Activated effector memory CD4-positive, alpha-beta T cell treated with anti-CD3 and anti-CD28 coated beads, Interleukin-2, amount 50 U/mL, for 16 hours (primary cell): ENCODE measurements at places on chromosomes 5 and 9.

DNA sequence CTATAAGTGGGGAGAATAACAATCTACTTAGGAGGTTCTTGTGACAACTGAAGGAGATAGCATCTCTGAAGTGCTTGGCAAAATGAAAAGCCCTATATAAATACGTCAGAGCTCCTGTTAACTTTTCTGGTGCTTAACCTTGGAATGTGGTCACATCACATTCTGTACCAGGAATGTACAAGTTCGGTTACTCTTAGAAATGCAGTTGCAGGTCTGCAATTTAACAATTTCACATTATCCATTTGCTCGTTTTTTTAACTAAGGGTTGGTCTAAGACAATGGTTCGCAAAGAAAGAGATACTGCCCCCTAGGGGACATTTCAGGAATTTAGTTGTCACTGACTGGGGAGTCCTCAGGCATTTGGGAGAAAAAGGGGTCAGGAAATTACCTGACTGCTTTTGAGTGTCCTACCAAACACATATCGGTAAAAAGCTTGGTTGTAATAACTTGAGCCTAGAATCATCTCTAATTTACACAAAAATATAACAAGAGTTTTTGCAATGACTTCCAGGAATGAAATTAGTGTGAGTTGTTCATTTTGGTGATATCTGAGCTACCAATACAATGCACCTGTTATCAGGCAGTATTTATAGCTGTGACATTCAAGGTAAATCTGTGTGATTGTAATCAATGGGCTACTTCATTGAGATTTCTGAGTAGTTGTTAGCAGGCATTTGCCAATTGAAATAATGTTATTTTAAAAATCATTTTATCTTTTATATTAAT lies 5.4 kb upstream of the HBEGF start:
- no peak for DNase-seq

GRCh38 chr9:12773562-12773961 lies 1.3 kb upstream of the LURAP1L start:
- no peak for DNase-seq

- peak; percentile 61 for DNase-seq
Measured at GRCh38 chr5:171311322-171312077, 2.5 kb downstream of the TLX3 start.

DNA sequence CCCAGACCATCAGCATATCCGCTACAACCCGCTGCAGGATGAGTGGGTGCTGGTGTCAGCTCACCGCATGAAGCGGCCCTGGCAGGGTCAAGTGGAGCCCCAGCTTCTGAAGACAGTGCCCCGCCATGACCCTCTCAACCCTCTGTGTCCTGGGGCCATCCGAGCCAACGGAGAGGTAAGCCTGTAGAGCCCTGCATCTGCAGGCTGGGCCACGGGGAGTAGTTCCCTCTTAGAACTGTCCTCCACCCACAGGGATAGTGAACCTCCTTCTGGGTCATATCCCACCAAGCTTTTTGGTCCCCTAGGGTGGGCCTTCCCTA lies 569 bp downstream of the GALT start:
- DNase-seq: no peak

DNA sequence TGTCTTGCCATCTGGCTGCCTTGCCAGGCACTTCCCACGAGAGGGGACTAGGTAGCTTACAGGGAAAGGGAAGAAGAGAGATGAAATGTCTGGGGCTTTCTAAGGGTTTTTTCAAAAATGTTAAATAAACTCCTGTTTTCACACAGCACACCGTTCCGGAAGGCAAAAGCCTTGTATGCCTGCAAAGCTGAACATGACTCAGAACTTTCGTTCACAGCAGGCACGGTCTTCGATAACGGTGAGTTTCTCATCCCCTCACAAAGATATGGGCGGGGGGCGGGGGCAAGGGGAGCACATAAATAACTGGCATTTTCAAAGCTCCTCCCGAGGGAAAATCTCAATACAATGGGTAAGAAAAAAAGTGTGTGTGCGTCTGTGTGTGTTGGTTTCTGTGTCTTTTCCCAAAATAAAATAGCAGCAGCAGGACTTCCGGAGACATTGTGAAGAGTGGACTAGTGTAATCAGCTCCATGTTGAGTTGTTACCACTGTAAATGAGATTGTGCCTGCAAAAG lies 189.6 kb downstream of the NR3C1 start:
- DNase-seq: no peak

GRCh38 chr9:108911820-108912219 lies 22.1 kb downstream of the ELP1 start:
- no peak for DNase-seq

GRCh38 chr5:163766936-163767670 lies 261.7 kb downstream of the MAT2B start:
- no peak for DNase-seq

DNA sequence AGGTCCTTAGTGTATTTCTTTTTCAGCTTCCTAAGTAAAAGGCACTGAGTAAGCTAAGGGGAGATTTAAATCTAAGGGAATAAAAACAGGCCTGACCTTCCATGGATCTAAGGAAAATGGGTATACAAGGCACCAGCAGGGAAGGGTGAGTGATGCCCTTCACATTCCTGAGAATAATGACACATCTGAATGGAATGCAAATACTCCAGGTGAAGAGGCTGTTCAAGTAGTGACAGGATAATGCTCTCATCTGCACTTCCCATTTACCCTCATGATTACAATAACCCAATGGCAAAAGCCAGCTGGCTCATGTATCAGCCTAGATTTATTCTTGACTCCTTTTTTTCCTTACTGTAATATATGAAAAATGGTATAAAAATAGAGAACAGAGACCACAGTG lies 216.2 kb upstream of the ACTBL2 start:
- no peak for DNase-seq

DNA sequence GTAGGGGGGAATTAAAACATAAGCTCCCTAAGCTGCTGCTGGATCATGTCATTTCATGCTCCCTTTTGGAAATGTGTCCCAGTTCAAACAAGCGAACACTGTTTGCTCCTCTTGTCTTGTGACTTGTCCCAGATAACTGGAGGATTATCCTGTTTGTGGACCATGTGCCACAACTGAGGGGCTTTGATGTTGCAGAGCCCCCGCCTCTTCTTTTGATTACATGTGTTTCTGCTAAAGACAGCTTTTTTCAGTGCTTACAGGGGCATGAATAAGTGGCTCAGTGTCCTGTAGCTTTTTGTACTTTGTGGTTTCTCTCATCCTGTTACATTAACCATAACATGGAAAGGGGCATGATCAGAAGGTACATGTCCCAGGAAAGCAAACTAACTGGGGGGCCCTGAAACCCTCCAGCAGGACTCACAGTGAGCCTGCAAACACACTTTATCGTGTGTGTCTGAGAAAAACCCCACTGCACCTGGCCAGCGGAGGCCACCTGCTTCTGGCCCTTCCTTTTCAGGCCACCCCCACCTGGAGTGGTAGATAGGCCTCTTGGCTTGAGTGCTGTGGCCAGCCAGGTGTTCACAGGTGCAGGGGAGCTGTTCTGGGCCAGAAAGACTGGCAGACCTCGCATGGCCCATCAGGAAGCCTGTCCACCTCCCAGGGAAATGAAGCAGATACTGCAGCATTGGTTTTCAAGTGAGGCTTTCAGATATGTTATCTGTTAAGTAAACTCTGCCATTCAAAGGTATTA lies 285.6 kb downstream of the FANCC start:
- no peak for DNase-seq

GRCh38 chr5:151004499-151004898 lies 15.9 kb upstream of the GPX3 start:
- DNase-seq: no peak

DNA sequence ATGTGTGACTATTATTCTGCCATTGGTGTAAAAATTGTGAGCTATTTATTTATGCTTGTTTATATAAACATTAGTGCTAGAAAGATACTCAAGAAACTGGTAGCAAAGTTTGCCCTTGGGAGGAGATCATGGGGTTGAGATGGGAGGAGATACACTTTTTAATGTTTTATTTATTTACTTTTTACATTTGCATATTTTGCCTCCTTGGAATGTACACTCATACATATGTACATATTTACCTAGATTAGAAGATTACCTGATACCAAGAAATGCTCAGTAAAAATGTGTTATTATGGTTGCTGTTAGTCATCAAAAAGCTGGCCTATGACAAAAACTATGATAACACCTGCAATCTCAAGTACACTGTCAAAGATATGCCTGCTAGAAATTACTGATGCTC lies 195.2 kb downstream of the KCTD16 start:
- no peak for DNase-seq

DNA sequence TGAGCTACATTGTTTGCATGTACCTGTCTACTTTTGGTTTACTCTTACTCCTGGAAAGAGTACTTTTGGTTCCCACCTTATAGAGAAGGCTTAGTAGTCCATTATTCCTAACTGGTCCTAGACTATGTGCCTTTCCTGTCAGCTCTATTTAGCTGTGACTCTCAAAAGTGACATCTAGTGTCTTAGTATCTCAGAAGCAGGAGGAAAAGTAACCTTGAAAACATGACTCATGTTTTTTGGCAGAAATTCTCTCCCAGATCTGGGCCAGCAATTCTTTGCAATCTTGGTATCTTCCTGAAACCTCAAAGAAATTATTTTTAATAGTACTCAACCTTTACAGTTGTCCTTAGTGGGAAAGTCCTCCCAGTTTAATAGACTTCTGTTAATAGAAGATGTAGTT lies 691.7 kb upstream of the SEMA6A start:
- no peak for DNase-seq

- DNase-seq: no peak
Measured at GRCh38 chr9:83629433-83630104, 6.6 kb downstream of the IDNK start.

- DNase-seq: no peak
Measured at GRCh38 chr9:30060976-30061375, 2323.5 kb upstream of the ACO1 start.

GRCh38 chr9:100206899-100207298 lies 107.9 kb downstream of the INVS start:
- DNase-seq: no peak

- DNase-seq: no peak
Measured at GRCh38 chr9:126802318-126803059, 2.4 kb upstream of the ZBTB43 start.

GRCh38 chr5:15734058-15734457 lies 234.1 kb downstream of the FBXL7 start:
- DNase-seq: no peak

GRCh38 chr5:99948850-99949249 lies 586.3 kb upstream of the FAM174A start:
- no peak for DNase-seq

- no peak for DNase-seq
Measured at GRCh38 chr5:98349251-98349989, 424.0 kb upstream of the RGMB start.

DNA sequence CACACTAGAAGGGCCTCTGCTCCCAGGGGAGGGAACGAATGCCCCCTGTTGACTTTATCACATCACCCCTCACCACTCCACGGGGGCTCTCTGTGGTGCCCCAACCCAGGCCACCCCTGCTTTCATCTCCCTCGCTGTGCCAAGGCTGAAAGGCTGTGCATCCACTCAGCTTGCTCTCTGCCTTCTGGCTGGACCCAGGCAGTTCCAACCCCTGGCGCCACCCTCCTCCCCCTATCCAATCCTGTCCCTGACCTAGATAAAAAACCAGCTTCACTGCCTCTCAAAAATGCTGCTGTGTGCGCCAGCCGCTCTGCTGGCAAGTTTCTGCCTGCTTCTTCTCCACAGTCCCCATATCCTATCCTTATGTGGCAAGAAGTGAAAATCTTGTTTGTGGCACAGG lies 22.4 kb upstream of the CORO2A start:
- DNase-seq: no peak

- no peak for DNase-seq
Measured at GRCh38 chr5:171264843-171265242, 44.2 kb upstream of the TLX3 start.

GRCh38 chr5:64789457-64789856 lies 20.7 kb downstream of the CWC27 start:
- no peak for DNase-seq

DNA sequence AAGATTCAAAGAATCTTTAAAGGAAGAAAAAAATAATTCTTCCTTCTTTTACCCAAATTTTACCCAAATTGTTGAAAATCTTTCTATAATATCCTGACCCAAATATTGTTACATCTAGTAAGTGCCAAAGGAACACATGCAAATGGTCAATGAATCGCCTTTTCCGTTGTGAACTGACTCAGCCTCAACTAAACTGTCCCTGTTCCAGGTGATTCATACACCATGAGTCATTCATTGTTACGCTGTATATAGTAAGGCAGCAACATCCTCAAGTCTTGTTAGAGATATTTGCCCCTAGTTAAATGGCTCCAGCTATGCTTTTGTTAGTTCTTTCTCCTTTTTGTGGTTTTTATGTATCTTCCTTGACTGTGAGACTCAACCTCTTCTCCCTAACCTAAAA lies 9.7 kb downstream of the PTGER4 start:
- peak; percentile 68 for DNase-seq

GRCh38 chr5:61840361-61840760 lies 465.6 kb upstream of the KIF2A start:
- DNase-seq: no peak

- DNase-seq: no peak
Measured at GRCh38 chr9:70534471-70534870, 120.0 kb upstream of the KLF9 start.

DNA sequence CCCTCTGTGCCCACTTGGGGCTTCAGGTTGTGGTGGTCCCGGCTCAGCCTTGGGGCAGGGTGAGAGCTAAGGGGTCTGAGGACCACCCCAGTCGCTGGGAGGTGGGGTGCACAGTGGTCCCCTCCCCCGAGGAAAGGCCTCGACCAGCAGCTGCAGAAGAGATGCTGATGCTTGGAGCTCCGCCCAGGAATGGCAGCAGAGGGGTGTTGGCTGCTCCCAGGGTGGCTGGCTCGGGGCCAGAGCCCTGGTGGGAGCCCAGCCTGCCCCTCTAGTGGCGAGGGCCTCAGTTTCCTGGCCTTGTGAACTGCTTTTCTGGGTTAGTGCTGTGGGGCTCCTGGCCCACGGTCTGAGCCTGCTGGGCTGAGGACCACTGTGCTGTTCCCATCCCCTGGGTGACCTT lies 1.2 kb downstream of the DIPK1B start:
- DNase-seq: no peak

DNA sequence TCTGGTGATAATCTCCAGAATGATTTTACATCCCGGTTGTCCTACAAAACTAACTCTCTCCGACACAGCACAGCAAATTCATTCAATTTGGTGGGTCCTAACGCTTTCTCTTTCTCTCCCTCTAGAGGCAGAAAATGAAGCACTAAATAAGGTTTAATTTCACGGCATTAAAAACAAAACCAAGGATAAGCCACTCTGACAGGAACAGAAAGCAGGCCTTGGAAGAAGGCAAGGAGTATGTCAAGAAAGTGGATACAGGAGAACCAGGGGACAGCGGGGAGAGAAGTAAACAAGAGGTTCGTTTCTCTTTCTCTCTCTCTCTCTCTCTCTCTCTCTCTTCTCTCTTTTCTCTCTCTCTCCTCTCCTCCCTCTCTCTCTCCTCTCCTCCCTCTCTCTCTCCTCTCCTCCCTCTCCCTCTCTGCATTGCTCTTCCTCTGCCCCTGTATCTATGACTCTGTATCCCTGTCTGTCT lies 49.8 kb downstream of the EBF1 start:
- DNase-seq: no peak
